ENCODE measurements at places on chromosomes 6 and 20.

DNA sequence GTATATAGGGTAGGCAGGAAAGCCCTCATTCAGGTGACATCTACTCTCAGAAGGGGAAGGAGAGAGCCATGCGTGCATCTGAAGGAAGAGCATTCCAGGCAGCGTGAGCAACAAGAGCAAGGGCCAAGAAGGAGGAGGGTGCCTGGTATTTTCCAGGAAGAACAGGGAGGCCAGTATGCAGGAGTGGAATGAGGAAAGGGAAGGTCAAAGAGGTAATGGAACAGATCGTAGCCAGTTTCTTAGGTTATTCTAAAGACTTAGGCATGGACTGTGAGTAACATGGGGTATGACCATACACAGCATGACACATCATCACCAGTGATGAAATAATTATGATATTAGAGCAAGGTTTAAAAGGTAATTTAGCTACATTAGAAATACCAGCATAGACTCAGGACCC lies 24.1 kb downstream of the ALDH8A1 start:
- no peak for DNase-seq

DNA sequence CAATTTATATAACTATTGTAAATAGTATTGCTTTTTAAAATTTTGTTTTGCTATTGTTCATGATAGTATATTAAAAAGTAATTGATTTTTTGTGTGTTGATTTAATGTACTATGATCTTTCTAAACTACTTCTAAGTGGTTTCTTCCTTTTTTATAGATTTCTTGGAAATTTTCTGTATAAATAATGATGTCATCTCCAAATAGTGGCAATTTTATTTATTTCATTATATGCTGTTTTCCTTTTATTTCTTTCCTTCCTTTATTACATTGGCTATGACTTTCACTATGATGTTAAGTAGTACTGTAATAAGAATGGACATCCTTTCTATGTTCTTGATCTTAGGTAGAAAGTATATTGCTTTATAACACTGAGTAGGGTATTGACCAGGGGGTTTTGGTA lies 451.5 kb upstream of the SPTLC3 start:
- no peak for DNase-seq

DNA sequence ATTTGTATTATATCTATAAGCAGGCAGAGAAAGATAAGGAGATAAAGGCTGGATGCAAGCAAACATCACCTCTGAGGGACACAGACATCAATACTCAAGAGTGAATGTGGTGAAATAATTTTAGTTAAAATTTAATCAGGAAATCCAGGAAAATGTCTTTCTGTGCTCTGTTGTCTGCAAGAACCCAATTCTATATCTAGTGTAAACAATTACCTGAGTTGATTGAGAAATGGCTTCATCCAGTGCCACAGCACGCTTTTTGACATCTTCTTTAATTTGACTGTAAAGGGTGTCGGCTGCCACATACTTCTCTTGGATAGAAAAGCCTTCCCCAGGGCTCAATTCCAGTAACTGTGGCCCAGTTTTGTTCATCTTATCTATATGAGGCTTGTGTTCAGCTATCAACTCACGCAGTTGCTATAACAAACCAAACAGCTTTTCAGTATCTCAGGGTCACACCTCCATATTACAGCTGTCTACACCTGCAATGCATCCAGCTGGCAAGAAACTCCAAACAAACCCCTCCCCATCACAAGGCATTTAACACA lies 131.6 kb downstream of the DST start:
- DNase-seq, result no peak

GRCh38 chr20:1567392-1568162 lies 10.1 kb upstream of the SIRPD start:
- DNase-seq, result no peak

DNA sequence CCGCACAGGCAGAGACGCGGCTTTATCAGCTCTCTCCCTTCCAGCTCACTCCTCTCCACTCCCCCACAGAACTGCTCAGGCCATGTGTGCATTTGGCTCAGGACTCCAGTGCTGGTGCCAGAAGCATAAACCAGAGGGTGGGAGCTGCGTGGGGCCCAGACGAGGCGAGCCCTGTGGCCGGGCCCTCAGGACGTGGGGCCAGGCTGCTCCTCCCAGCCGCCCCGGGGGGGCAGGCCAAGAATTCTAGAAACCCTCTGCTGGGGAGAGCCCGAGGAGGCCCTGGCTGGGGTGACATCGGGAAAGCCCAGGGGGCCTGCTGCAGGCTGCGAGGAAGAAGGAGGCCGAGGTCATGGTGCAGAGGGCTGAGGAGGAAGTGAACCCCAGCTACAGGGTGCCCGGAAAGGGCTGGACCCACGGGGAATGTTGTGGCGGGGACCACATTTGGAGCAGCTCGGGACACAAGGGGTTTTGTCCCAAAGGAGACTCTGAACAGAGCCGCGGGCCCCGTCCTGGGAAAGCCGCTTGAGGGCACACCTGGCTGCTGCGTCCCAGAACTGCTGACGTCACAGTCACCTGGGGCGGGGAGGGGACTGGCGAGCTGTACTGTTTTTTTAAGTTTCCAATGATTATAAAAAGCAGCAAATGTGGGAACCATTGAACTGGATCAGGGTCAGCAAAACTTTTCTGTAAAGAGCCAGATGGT lies 107.1 kb downstream of the BANF2 start:
- no peak for DNase-seq

Measured in GM12891 (cell line).